ENCODE measurements at places on chromosomes 3 and 15. TPM values are rescaled to one million over a fixed set of nuclear protein-coding genes. Genes with fewer than 3 reads are reported as not detected.

The PLIN1 gene
- 0.06 TPM for polyA plus RNA-seq

The HIGD2B gene
- polyA plus RNA-seq, result not detected

The C3orf49 gene
- not detected for polyA plus RNA-seq

The PIERCE2 gene
- polyA plus RNA-seq, result 3.0 TPM

Data from AG04450 (cell line).